ENCODE measurements at places on chromosomes 6 and 20. TPM values are rescaled to one million over a fixed set of nuclear protein-coding genes. Genes with fewer than 3 reads are reported as not detected.

The SAMD3 gene
- total RNA-seq = 5.4 TPM

DNA sequence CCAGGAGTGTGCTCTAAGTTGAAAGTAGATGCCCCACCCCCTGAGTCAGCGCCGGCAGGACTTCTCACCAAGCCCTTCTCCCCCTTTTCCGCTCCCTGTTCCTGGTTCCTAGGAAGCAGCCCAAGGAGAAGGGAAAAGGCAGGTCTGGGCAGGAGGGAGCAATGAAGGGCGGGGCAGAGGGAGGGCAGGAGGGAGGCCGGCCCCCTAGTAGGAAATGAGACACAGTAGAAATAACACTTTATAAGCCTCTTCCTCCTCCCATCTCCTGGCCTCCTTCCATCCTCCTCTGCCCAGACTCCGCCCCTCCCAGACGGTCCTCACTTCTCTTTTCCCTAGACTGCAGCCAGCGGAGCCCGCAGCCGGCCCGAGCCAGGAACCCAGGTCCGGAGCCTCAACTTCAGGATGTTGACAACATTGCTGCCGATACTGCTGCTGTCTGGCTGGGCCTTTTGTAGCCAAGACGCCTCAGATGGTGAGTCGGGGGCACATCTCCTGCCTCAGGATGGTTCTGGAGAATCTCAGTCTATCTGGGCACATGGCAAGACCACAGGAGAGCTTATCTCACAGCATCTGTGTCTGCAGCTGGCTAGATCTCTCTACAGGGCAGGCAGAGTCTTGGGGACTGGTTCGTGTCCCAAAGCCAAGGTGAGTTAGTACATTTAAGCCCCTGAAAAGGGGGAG is at the start of gene PROCR:
Gene PROCR, plus strand, starts transcription at position 320 of the 681 bp plus-strand sequence. Its CDS starts 83 bp downstream, at position 403.
- H3K4me1 ChIP-seq = peaks cover 11% of the 10 kb centered on the region
- H3K36me3 ChIP-seq = no peaks in the 10 kb centered on the region
- peak within 1 kb of the TSS; percentile 21 for H3K27ac ChIP-seq
- no peaks in the 10 kb centered on the region for H3K27me3 ChIP-seq

DNA sequence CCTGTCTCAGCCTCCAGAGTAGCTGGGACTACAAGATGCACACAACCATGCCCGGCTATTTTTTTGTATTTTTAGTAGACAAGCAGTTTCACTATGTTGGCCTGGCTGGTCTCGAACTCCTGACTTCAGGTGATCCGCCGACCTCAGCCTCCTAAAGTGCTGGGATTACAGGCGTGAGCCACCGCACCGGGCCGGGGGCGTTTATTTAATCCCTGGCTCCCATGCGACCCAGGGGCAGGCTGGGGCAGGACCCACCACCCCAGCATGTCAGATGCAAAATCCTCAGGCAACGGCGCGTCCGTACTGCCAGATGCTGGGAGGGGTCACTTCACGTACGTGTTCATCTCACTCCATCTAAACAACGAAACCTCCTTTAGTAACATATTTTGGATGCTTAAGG is 518.7 kb upstream of the NOX3 start:
- H3K36me3 ChIP-seq = no peaks in the 10 kb centered on the region
- DNase-seq = no peak
- H3K4me1 ChIP-seq = no peaks in the 10 kb centered on the region
- no peak overlapping the region for H3K4me3 ChIP-seq

The SLA2 gene
- 0.34 TPM for total RNA-seq

- peak; percentile 83 for DNase-seq
- peak within 1 kb of the TSS; percentile 99 for H3K4me3 ChIP-seq
- no peaks in the 10 kb centered on the region for H3K36me3 ChIP-seq
- H3K27me3 ChIP-seq = no peaks in the 10 kb centered on the region
Observed at GRCh38 chr6:75601304-75602245, at the start of gene SENP6. SENP6 (plus strand) TSS chr6:75601880; CDS start chr6:75602525, 645 bp downstream.

- H3K4me3 ChIP-seq = no peak overlapping the region
- no peak for DNase-seq
- H3K27me3 ChIP-seq = no peaks in the 10 kb centered on the region
- H3K36me3 ChIP-seq = no peaks in the 10 kb centered on the region
- no peaks in the 10 kb centered on the region for H3K4me1 ChIP-seq
Observed at GRCh38 chr6:10351791-10352190, 63.1 kb downstream of the TFAP2A start.

- H3K27me3 ChIP-seq = peaks cover 26% of the 10 kb centered on the region
- no peak overlapping the region for H3K27ac ChIP-seq
- no peak for DNase-seq
- H3K4me1 ChIP-seq = no peaks in the 10 kb centered on the region
- no peak overlapping the region for H3K4me3 ChIP-seq
- H3K36me3 ChIP-seq = no peaks in the 10 kb centered on the region
Observed at GRCh38 chr6:133906050-133906449, 17.1 kb downstream of the TCF21 start.

- H3K4me1 ChIP-seq = peaks cover 5% of the 10 kb centered on the region
- no peak overlapping the region for H3K27ac ChIP-seq
- no peak overlapping the region for H3K4me3 ChIP-seq
- no peaks in the 10 kb centered on the region for H3K36me3 ChIP-seq
- DNase-seq = no peak
- no peaks in the 10 kb centered on the region for H3K27me3 ChIP-seq
Observed at GRCh38 chr6:34904990-34905613, 16.0 kb downstream of the ANKS1A start.

GRCh38 chr6:38996676-38997075 is 51.9 kb upstream of the GLP1R start:
- no peaks in the 10 kb centered on the region for H3K4me1 ChIP-seq
- no peak for DNase-seq
- H3K27me3 ChIP-seq = peaks cover 6% of the 10 kb centered on the region
- no peak overlapping the region for H3K27ac ChIP-seq
- no peak overlapping the region for H3K4me3 ChIP-seq

DNA sequence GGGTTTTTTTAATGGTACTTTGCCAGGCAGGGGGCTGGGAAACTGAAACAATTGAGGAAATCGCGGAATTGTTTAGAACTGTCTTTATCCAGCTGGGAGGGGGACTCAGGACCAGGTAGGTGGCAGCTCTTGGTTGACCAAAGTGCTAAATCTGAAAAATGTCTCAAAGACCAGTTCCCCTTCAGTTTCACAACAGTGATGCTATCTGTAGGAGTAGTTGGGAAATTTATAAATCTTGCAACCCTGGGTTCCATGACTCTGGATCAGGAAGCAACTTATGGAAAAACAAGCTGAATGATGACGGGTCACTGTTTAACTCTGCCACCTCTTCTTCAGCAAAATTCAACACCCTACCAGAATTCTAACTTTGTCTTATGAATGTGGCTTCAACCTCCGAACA is 99.7 kb downstream of the FAM50B start:
- no peaks in the 10 kb centered on the region for H3K36me3 ChIP-seq
- no peaks in the 10 kb centered on the region for H3K4me1 ChIP-seq
- peaks cover 4% of the 10 kb centered on the region for H3K27me3 ChIP-seq
- no peak for DNase-seq
- H3K27ac ChIP-seq = no peak overlapping the region

DNA sequence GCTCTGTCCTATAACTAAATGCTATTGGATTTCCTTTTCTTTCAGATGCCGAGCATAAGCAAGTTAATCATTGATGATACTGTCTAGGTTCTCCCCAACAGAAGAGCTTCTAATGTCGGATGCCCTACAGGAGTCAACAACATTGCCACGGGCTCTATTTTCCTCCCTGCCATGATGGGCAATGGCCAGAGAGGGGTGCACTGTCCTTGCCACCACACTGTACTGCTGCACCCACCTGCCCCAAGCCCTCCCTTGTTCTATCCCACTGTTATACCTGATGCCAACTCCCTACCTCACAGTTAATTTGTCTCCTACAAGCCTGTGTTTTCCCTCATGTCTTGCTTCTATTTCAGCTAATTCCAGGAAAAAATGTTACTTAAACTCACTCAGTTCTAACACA is 773.6 kb upstream of the CHD6 start:
- no peak overlapping the region for H3K27ac ChIP-seq
- H3K36me3 ChIP-seq = no peaks in the 10 kb centered on the region
- no peaks in the 10 kb centered on the region for H3K4me1 ChIP-seq
- no peak for DNase-seq
- H3K27me3 ChIP-seq = no peaks in the 10 kb centered on the region
- H3K4me3 ChIP-seq = no peak overlapping the region

The MYLK4 gene
- total RNA-seq = 0.90 TPM

DNA sequence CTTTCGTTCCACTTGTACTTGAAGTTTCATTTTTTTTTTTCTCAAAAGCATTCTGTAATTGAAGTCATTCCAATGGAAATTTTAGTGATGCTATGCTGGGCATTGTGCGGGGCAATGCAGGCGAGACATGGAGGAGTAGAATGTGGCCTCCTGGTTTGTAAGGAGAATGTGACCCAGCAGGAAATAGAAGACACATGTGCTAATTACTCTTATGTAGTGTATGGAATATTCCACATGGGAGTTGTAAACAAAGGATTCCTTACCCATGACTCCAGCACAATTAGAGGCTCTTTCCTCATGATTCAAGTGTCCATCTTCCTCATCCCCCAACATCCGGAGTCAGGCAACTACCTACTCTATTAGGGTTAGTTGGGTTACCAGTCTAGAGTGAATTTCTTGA is 14.9 kb upstream of the RFPL4B start:
- H3K27ac ChIP-seq = no peak overlapping the region
- H3K27me3 ChIP-seq = no peaks in the 10 kb centered on the region
- no peaks in the 10 kb centered on the region for H3K36me3 ChIP-seq

GRCh38 chr6:8481727-8482126 is 46.4 kb upstream of the SLC35B3 start:
- no peak overlapping the region for H3K27ac ChIP-seq
- no peaks in the 10 kb centered on the region for H3K27me3 ChIP-seq
- no peak overlapping the region for H3K4me3 ChIP-seq
- no peaks in the 10 kb centered on the region for H3K36me3 ChIP-seq

DNA sequence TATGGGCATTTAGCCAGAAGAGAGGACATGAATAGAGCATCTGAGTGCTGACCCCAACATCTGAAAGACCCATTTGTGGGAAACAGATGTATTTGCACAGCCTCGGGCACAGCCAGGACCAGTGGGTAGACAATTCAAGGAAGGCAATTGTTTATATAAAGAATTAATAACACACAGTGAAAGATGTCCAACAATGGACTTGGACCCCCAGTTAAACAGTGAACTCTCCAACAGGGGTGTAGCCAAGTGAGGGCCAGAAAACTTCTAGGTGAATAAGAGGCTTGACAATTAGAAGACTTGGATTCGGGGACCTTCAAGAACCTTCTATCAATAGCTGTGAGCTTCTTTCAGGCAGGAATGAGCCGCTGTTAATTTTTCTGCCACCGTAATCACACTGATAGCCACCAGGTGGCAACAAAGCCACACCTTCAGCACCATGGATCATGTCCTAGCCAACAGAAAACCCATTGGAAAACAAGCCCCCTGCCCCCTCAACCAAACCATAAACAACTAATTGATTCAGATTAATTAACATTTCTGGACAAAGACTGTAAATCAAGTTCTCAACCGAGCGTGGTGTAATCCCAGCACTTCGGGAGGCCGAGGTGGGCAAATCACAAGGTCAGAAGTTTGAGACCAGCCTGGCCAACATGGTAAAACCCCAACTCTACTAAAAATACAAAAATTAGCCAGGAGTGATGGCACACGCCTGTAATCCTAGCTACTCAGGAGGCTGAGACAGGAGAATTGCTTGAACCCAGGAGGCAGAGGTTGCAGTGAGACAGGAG is 8.8 kb upstream of the SRSF6 start:
- peak; percentile 47 for DNase-seq
- no peak overlapping the region for H3K4me3 ChIP-seq
- no peaks in the 10 kb centered on the region for H3K4me1 ChIP-seq

The NRN1 gene
- total RNA-seq = 7.4 TPM

The SLC22A3 gene
- 38.5 TPM for total RNA-seq

DNA sequence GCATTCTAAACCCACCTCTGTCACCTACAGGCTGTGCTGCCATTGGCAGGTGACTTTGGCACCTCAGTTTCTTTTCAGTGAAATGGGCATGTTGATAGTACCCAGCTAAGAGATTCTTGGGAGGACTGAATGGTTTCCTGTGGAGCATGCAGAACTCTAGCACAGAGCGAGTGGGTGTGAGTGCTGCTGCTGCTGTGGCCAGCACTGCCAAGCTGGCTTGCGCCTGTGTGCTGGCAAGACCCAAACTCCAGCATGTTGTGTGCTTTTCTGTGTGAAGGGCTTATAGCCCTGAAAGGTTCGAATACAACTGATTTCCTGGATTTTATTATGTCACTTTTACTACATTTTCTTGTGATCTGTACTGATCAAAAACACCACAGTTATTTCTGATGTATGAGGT is 78.1 kb upstream of the KIF25 start:
- H3K4me1 ChIP-seq = no peaks in the 10 kb centered on the region
- no peak overlapping the region for H3K27ac ChIP-seq
- no peak for DNase-seq
- no peak overlapping the region for H3K4me3 ChIP-seq

DNA sequence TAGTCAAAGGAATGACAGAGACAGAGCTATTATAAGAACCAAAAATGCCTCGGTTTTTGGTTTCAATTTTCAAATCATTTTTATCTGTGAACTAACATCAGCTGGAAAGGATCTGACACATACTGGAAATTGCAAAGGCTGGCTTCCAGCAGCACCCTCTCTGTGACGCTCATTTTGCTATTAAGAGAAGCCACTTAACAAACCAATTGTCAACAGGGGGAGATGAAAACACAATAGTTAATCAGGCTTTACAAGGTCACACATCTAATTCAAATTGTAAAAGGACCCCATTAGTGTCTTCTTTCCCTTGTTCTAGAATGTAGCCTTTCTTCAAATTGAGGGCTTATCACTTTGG is 160.5 kb downstream of the TFAP2B start:
- no peak for DNase-seq
- no peak overlapping the region for H3K27ac ChIP-seq
- H3K4me1 ChIP-seq = no peaks in the 10 kb centered on the region
- no peaks in the 10 kb centered on the region for H3K36me3 ChIP-seq
- no peak overlapping the region for H3K4me3 ChIP-seq
- no peaks in the 10 kb centered on the region for H3K27me3 ChIP-seq

DNA sequence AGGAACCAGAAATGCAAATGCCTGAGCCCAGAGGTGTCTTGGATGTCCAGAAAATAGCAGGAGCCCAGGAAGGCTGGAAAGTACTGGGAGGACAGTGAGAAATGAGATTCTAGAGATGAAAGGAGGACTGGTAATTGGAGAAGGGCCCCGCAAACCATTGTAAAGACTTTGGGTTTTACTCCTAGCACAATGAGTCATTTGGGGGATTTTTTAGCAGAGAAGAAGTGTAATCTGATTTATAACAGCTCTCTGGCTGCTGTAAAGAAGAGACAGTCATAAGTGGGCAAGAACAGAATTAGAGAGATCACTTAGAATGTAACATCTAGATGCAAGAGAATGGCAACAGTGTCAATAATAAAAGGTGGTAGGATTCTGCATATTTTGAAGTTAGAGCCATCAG is 40.2 kb downstream of the SLC35F1 start:
- H3K27me3 ChIP-seq = no peaks in the 10 kb centered on the region
- H3K36me3 ChIP-seq = no peaks in the 10 kb centered on the region
- H3K4me3 ChIP-seq = no peak overlapping the region
- DNase-seq = no peak
- no peaks in the 10 kb centered on the region for H3K4me1 ChIP-seq

DNA sequence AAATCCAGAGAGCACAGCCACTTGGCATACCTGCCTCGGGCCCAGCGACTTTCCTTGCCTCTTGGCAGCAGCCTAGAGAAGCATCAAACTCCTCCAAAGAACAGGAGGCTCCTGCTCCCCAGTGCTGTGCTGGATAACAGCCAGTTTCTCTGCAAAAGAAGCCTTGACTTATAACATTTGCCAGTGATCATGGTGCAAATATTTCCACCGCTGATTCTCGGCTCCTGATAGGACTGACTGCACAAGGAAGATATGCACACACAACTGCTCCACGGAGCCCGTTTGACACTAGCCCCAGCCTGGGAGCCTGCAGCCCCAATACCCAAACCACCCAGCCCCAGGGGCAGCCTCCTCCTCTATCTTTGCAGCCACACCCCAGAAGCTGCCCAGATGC is 17.5 kb downstream of the ACSS1 start:
- H3K36me3 ChIP-seq = no peaks in the 10 kb centered on the region
- H3K4me3 ChIP-seq = no peak overlapping the region
- H3K27me3 ChIP-seq = no peaks in the 10 kb centered on the region
- peaks cover 52% of the 10 kb centered on the region for H3K4me1 ChIP-seq

Data from adrenal gland (tissue), 19 donors.